ENCODE measurements at places on chromosomes 13 and 19. TPM values are rescaled to one million over a fixed set of nuclear protein-coding genes. Genes with fewer than 3 reads are reported as not detected.

The THSD8 gene
- total RNA-seq: not detected

The THSD1 gene
- 19.0 TPM for total RNA-seq

GRCh38 chr13:21074546-21074945 lies 13.2 kb upstream of the LATS2 start:
- DNase-seq: no peak

DNA sequence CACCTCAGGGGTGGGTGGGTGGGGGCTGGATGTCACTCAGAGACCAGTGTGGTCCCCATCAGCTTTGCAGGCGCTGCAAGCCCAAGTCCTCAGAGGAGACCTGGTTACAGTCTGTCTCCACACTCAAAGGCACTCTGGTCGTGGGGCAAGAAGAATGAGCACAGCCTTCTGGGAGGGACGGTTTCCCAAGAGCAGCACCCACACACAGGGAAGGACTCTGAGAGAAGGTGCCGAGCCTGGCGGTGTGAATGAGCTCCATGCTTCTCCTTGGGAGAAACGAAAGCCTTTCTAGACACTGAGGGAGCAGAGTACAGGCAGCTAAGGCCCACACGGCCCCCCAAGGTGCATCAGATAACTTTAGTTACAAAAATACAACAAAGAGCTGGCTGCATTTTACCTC lies 473.6 kb downstream of the FOXO1 start:
- DNase-seq: no peak

DNA sequence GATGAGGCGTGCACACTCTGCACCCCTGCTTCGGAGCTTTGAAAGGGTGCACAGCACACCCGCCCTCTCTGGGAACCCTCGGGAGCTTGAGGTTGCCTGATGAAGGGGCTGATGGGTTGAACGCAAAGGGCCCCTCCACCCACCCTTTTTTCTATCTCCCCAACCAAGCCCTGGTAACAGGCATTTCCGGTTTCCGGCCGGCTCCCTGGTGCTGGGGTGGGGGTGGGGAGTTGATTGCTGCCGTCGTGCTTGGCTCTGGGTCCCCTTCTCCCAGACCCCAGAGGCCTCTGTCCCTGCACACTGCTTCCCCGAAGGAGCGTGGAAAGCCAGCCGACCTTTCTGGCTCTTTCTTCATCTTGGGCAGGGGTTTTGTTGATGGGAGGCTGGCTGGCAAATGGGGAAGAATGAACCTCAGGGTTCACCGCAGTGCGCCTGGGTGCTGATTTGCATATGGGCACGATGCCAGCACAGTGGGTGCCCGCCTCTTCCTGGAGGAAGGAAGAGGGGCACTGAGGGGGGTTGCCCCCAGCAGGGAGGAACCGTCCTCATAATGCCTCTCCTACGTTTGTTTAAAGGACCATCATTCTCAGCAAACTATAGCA lies 29.1 kb downstream of the VAV1 start:
- DNase-seq: no peak

GRCh38 chr13:31209841-31210210 lies 10.1 kb downstream of the B3GLCT start:
- DNase-seq: no peak

GRCh38 chr13:111480976-111481375 lies 160.5 kb downstream of the TEX29 start:
- no peak for DNase-seq

DNA sequence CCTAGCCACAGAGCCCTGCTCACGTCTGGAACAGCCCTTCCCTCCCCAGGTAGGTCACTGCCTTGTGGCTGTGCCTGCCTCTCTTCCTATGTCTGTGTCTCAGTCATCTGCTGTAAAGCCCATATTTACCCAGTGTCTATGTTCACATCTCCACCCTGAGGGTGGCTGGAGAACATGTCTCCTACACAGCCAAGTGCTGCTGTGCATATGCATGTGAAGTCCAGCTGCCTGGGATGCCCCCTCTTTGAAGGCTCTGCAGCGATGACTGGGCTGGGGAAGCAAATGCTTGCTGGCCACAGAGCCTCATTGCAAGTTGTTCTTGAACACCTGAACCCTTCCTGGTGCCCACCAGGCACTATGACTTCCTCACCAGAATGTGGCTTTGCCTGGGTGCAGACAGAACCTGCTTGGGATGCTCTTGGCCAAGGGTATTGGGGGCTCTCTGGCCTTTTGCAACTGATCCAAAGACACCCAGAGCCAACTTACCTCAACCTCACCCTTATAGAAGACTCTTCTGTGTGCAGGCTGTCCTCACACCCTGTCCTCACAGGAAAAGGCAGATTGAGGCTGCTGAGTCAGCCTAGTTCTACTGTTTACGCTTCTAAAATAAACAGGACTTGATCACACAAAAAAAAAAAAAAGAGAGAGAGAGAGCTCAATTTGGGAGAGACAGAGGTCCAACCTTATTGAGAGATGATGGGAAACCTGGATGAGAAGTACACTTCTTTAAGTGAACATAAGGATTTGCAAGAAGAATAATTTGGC lies 26.5 kb downstream of the MRPL57 start:
- peak; percentile 29 for DNase-seq

DNA sequence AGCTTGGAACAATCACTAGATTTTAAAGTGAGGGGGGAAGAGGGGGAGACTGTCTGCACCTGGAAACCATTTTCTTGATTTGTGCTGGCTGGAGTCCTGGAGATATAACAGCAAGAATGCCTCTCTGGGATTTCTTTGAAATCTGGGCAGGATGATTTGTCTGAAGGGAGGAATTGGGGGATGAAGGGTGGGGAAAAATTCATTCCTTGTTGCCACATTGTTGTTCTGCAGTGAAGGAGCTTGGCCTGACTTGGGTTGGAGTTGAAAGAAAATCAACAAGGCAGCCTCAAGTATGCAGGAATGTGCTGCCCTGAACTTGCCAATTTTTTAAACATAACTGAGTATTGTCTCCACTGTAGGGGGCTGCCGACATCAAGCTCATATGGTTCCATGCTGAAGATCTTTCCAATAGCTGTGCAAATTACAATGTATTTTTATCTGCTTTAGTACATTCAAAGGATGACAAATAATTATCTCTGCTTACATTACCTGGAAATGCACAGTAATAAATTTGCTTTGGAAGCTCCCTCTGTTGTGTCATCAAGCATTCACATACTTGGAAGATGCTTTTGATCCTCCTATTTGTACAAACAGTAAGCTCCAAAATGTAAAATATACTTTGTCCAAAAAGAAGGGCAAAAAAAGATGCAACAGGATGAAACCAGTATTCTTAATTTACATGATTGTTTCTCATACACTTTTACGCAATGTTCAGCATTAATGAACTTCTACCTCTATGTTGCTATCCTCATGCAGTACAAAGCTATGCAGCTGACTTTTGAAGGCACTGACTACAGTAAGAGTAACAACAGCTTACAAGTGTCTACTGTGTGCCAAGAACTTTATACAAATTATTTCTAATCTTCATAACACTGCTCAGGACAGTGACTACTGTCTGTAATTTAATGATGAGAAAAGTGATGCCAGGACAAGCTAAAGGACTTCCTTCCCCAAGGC lies 627.9 kb upstream of the KLF12 start:
- DNase-seq: no peak

All from IMR-90 (cell line).